ENCODE measurements at places on chromosomes 12 and 14. TPM values are rescaled to one million over a fixed set of nuclear protein-coding genes. Genes with fewer than 3 reads are reported as not detected.

DNA sequence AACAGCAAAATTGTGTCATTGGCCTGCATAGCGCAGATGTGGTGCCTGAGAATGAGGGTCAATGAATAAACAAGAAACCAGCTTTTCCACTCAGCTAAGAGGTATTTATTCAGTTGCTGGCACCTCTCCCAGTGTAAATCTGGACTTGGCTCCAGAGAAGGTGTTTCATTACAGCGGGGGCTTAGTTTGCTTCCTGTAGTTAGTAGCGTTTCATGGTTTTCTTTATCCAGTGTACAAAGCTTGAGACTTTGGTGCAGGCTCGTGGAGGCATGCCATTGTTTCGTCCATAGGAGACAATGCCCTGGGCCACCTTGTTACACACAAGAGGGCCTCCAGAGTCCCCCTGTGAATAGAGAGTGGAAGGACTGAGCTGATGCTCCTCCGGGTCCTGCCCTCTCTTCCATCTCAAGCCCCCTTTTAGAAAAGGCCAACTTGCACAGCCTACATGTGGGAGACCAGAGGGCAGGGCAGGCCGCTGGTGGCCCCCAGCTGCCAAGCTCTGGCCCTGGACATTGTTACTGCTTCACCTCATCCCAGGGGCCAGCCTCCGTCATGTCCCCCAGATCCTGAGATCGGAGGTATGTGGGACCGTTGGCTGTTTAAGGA lies 3.0 kb downstream of the GZMB start:
- H3K27me3 ChIP-seq: no peaks in the 10 kb centered on the region
- DNase-seq: no peak
- no peak overlapping the region for H3K4me3 ChIP-seq
- H3K36me3 ChIP-seq: no peaks in the 10 kb centered on the region

DNA sequence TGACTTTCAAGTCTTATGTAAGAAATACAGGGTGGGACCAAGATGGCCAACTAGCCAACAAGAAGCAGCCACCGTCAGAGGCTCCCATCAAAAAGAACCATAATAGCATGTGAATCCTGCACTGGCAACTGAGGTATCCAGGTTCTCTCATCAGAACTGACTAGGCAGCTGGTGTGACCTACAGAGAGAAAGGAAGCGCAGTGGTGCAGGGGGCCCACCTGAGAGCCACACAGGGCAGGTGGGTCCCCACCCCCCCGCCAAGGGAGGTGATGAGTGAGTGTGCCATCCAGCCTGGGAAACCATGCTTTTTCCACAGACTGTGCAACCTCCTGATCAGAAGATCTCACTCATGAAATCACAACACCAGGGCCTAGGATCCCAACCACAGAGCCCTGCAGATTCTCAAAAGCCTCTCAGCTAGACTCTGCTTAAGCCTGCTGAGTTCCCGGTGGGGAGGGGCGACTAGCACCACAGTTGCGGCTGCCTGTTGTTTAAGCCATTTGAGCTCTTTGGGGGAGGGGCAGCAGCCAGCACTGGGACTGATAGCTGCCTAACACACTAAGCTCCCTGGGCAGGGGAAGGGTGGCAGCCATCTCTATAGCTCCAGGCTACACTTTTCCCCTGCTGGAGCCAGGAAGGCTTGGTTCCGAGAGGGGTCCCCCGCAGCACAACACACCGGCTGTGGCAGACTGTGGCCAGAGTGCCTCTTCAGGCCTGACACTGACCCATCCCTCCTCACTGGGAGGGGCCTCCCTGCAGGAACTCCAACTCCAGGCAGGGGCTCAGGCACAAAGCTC lies 75.3 kb downstream of the GARIN6 start:
- no peak overlapping the region for H3K27ac ChIP-seq
- H3K27me3 ChIP-seq: no peaks in the 10 kb centered on the region
- H3K4me3 ChIP-seq: no peak overlapping the region
- H3K36me3 ChIP-seq: no peaks in the 10 kb centered on the region
- H3K4me1 ChIP-seq: no peaks in the 10 kb centered on the region

The OR4K17 gene
- total RNA-seq: not detected

The FOXG1 gene
- total RNA-seq: not detected

The GLT1D1 gene
- total RNA-seq: 0.57 TPM

Measured in suprapubic skin (tissue), 4 donors.